SK-N-SH (cell line): ENCODE measurements at places on chromosomes 1 and 21.

GRCh38 chr21:41037212-41037611 is 130.7 kb upstream of the BACE2 start:
- no peak for DNase-seq

DNA sequence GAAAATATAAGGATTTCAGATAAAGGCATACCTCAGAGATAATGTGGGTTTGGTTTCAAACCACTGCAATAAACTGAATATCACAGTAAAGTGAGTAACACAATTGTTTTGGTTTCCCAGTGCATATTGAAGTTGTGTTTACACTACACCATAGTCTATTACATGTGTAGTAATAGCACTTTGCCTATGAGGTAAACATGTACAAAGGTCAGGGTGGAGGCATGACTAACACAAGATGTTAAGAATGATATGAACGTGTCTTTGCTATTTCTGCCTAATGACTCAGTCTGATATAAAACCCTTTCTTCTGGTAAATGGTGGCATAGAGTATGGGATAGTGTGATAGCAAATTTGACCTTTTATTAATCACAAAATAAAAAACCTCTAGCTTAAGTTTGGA is 621.5 kb upstream of the ADGRL2 start:
- no peak for DNase-seq

- DNase-seq, result no peak
These were observed 71.2 kb upstream of the EPS8L3 start for GRCh38 chr1:109834951-109835350.

- no peak for DNase-seq
These were observed 541.1 kb upstream of the CAMK1G start for GRCh38 chr1:209042413-209042812.

DNA sequence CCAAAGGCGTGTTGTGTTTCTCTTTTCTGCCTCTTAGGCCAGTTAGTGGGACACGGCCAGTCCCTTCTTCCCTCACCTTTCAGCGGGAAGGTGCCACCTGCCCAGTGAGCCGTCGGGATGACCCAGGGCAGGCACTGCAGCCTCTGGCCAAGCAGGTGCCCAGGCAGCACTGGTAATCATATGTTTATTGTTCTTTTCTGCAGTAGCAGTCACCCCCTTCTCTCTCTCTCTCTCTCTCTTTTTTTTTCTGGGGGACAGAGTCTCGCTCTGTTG is 38.2 kb downstream of the CRYAA start:
- DNase-seq, result no peak

GRCh38 chr1:47444297-47444561 is 6.4 kb downstream of the FOXD2 start:
- DNase-seq, result peak; percentile 30

GRCh38 chr1:44049839-44050238 is 18.6 kb upstream of the SLC6A9 start:
- DNase-seq, result no peak

DNA sequence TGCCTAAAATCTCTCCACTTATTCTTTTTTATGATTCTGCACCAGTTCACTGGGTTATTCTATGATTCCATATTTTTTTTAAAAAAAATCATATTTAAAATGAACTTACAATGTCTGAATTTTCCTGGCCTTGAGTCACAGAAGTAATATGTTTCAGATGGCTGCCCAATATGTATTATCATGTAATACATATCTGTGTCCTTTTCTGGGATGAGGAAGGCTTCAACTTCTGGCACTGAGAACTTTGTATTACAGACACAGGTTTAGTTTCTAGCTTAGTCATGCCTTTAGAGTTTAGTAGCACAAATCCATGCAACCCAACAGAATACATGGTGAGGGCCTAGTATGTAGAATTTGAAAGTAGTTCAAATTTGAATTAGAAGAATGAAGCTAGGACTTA is 7.8 kb upstream of the HSD17B7 start:
- DNase-seq, result no peak

DNA sequence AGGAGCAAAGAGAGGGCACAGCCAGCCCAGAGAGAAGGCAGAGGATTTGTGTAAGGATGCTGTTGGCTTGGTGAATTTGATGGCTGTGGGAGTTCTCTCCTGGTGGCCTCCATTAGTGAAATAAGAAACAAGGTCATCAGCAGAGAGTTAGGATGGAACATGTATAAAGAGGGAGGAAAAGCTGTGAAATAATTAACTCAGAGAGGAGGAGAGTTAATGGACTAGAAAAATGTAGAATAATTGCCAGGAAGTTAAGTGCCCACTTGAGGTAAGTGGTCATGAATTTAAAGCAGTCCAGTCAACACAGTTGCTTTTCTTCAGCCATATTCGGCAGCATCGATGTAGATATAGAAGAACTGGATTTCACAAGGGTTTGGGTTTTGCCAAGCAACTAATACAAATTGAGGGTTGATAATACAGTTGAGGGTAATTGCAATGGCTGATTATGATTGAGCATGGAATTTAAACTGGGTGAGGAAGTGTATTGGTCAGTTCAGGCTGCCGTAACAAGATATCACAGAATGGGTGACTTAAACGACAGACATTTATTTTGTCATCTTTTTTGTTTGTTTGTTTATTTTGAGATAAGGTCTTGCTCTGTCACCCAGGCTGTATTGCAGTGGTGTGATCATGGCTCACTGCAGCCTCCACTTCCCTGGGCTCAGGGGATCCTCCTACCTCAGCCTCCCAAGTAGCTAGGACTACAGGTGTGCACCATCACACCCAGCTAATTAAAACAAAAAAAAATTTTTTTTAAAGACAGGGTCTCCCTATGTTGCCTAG is 31.7 kb upstream of the KLF17 start:
- DNase-seq, result no peak
